ENCODE measurements at places on chromosomes 5 and 9.
A peak's percentile ranks its signal among the peaks of the same experiment; 100 is the strongest.

DNA sequence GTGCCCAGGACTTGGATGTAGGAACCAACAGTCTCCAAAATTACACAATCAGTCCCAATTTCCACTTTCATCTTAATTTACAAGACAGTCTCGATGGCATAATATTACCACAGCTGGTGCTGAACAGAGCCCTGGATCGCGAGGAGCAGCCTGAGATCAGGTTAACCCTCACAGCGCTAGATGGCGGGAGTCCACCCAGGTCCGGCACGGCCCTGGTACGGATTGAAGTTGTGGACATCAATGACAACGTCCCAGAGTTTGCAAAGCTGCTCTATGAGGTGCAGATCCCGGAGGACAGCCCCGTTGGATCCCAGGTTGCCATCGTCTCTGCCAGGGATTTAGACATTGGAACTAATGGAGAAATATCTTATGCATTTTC lies 837 bp downstream of the PCDHB2 start:
- DNase-seq: no peak

GRCh38 chr5:57889558-57889957 lies 406.9 kb upstream of the ACTBL2 start:
- peak; percentile 68 for DNase-seq

DNA sequence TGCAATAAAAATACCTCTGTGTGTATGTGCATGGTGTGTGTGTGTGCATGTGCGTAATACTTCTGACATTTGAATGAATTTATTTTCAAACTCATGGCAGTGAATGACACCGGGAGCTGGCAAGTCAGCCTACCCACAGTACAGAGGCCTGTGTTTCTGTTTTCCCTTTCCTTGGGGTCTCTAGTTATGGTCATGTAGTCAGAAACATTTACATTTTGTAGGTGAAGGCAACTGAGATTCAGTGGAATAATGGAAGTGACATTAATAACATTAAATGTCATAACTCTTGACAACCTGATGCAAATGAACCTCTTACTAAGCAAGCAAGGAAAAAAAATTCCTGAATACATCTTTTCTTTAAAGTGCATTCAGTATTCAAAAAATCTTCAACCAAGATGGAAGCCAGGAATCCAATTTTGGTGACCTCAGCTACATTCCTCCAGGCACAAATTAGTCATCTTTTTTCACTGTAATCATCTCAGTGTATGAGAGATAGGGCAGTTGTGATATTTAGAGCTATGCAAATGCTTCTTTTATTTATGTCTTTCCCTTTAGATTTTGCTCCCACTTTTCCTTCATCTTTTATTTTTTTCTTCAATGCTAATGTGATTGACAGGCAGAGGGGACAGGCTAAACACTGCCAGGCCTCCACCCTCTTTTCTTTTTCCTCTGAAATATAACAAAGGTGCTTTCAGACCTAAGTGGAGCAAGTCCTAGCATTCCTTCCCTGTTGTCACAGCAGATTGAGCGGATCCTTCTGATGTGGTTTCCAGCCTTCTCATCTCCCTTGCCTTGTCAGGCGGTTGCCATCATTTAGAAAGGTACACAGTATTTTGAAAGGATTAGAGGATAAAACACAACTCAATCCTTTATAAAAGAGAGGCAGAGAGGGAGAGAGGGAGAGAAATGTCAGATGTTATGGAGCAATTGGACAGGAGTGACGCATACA lies 569.8 kb upstream of the ADAMTS16 start:
- DNase-seq: no peak

GRCh38 chr5:67065696-67066095 lies 130.9 kb downstream of the CD180 start:
- no peak for DNase-seq

DNA sequence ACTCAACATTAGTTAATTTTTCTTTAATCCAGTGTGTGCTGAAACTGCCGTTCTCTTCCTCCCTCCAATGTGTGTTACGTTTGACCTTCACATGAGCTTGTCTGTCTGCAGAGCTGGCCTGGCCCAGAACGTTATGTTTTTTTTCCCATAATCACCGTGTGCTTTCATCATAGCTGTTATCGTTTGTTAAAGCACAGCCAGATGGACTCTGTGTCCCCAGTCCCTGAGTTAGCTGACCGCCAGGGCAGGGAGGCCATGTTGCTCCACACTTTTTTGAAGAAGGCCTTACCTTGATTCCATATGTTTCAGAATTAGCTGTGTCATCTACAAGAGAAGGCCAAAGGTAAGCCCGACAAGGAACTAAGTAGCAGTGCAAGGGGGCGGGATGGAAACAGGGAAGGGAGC lies 55.7 kb downstream of the HSD17B3 start:
- DNase-seq: no peak

- DNase-seq: peak; percentile 95
Measured at GRCh38 chr5:82406205-82406773, 128.1 kb upstream of the RPS23 start.

DNA sequence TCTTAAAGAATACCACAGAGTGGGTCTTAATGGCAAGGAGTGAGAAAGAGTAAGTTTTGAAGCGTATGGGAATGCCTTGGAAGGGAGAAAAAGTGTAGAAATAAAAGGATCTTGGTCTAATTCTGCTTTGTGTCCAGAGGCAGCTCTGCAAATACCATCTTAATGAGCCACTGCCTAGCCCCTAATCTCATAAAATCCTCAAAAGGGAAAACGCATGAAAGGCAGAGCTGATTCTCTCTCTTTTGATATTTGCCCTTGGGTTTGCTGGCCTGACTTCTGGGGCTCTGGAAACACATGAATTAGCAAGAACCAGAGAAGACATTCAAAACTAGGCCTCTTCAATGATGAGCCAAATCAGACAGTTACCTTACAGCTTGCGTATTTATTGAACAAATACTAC lies 28.1 kb downstream of the NREP start:
- no peak for DNase-seq

- DNase-seq: no peak
Measured at GRCh38 chr5:180354966-180355365, 1.8 kb upstream of the GFPT2 start.

GRCh38 chr5:83866181-83866580 lies 145.5 kb upstream of the HAPLN1 start:
- DNase-seq: no peak

DNA sequence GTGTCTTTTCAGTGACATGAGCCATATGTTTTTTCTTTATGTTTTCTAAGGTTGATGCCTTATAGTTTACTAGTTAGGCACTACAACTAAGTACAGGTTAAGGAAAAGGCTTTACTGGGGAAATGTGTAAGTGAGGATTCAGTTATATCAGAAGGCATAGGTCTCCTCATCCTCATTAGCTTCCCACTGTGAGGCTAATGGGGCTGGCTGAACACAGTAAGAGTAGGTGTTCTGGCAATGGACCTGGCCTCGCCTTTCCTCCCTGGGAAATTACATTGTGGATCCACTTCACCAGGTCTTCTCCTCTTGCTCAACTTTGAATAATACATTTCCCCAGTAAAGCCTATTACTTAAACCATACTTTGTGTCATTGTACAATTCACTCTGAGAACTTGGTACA lies 225.5 kb downstream of the PTPRD start:
- no peak for DNase-seq

- peak; percentile 5 for DNase-seq
Measured at GRCh38 chr5:43215073-43215631, 23.1 kb downstream of the NIM1K start.

DNA sequence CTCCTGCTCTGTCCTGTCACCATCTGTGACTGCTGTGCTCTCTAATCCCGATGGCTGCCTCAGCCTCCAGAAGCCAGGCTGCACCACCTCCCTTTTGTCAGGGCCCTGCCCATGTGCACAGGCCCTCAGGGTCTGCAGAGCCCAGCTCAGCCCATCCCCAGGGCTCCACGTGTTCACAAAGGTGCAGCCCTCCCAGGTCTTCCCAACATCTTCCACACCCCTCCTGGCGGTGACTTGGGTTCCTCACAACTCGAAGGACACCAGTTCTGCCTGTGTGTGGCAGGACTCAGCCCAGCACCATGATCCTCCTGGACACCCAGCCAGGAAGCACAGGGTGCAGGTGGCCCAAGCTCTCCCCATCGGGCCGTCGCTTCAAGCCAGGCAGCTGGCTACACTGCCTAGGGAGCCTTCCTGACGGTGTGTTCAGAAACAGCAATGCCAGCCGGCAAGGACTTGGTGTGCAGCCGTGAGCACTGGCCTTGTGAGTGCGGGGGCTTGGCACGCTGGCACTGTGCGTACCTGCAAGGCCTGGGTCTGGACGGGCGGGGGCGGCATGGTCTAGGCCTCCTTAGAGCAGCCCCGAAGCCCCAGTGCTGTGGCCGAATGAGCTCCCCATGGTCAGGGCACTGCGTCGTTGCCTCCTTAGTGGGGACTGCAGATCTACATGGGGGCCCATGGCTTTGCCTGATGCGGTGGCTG lies 96.1 kb downstream of the MRPL36 start:
- no peak for DNase-seq

DNA sequence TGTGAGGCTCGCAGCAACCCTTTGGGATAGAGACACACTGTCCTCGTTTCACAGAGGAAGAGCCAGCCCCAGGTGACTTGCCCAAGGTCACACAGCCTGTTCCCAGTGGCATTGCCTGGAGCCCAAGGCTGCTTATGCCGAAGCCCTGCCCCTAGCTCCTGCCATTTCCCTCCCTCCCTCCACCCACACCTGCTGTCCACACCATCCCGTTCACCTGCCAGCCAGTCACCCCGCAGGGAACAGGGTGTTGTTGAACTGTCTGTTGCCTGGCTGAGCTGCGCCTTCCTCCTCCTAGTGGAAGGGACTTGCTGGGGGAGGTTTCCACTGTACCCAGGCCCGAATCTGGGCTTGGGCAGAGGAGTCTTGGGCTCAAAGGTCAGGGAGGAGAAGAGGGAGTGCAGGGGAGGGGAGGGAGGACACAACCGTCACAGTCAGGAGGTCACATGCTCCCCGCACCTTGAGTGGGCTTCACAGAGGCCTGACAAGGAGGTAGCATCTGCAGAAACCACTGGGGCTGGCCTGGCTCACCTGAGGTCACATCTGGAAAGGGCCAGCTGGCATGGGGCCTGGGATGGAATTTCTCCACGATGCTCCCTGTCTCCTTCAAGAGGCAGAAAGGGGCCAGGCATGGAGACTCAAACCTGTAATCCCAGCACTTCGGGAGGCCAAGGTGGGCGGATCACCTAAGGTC lies 6.3 kb downstream of the TTC16 start:
- no peak for DNase-seq

DNA sequence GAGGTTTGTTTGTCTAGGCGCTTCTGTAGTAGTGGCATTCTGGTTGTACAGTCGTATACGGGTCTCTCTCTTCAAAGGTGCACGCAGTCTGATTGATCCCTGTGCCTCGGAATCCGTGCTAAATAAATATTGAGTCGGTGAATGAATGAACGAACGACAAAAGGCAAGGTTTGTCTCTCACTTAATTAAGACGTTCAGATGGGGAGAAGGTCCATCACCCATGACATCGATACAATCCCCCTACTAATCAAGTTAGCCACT lies 500 bp upstream of the CREBRF start:
- DNase-seq: no peak

- no peak for DNase-seq
Measured at GRCh38 chr5:80117446-80117845, 82.3 kb downstream of the THBS4 start.

- peak; percentile 43 for DNase-seq
Measured at GRCh38 chr9:34279411-34279810, 49.7 kb downstream of the KIF24 start.

- DNase-seq: no peak
Measured at GRCh38 chr5:22751536-22751935, 101.6 kb downstream of the CDH12 start.

DNA sequence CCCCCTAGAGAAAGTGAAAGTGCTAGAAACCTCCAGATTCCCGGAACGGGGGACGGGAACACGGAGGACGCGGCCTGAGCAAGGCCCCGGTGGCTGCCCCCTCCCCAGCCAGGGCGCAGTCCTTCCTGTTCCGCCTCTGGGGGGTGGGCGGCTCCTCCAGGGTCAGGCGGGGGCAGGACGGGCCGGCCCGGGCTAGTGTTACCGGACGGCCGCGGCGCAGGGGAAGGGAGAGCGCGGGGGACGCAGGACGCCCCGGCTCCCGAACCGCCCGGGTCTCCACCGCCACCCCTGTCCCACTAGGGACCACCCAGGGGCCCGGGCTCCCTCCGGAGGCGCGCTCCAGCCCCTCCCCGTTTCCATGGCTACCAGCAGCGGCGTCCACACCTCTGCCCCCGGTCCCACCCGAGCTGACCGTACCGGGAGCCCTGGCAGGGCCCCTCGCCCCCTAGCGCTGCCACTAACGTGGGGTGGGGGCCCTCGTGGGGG lies 579 bp downstream of the SLC12A7 start:
- DNase-seq: no peak

GRCh38 chr5:109550077-109550476 lies 139.7 kb upstream of the MAN2A1 start:
- DNase-seq: no peak

- DNase-seq: no peak
Measured at GRCh38 chr9:116813031-116813300, 125.9 kb downstream of the TRIM32 start.

GRCh38 chr5:150428106-150428876 lies 15.6 kb upstream of the CD74 start:
- peak; percentile 64 for DNase-seq

DNA sequence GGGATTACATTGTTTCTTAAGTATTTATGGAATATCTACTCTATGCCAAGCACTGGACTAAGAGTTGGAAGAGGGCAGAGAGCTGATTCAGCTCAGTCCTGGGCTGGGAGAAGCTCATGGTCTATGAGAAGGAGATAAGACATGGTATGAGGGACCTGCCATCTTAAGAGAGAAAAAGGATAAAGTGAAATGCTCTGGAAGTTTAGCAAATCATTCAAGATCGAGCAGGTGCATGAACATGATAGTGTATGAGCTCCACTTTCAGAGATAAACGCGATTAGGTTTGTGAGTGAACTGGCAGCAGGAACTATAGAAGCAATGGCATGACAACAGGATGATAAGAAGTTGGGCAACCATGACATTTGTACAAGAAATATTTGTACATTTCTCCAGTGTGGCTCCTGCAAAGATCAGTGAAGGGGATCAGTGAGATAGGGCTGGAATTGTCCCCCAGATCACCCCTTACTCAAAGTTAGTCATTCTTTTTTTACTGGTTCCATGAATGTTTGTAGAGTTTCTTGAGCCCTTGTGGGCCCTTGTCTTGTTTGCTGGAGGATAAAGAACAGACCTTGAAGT lies 26.6 kb upstream of the CCDC180 start:
- no peak for DNase-seq

DNA sequence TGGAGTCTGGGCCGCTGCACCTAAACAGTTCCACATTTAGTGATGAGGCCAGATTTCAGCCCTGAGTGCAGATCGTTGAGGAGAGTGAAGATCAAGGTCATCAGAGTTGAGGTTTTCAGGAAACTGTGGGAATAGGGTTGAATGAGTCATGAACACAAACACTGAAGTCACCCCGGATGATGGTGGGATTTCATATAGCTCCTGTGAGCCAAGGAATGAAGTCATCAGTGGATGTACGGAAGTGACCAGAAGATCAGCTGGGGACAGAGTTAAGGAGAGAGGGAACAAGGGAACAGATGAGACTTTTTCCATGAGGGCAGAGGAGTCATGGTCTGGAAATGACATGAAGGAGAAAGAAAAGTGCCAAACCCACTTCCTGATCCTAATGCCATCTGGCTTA lies 36.5 kb downstream of the PALM2AKAP2 start:
- peak; percentile 95 for DNase-seq
